ENCODE measurements at places on chromosomes 2 and 18.

GRCh38 chr2:195891081-195891480 is 177.6 kb downstream of the DNAH7 start:
- DNase-seq: no peak

DNA sequence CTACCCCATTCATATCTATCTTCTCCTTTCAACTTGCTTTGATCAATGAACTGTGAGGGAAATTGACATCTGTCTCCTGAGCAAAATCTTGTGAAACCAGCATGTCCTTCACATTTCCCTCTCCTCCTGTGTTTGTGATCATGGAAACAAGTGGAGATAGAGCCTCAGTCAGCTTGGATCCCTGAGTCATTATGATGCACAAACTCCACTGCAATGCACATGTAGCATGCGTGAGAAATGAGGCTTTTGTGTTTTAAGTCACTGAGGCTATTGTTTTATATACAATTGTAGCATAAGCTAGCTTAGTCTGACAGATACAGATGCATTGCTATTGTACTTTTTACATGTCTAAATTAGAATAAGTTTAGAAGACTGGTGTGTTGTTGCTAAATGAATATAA is 85.2 kb upstream of the HNMT start:
- DNase-seq: no peak

GRCh38 chr2:118119761-118120400 is 31.6 kb downstream of the INSIG2 start:
- DNase-seq: no peak

GRCh38 chr2:54149638-54150441 is 34.4 kb downstream of the ACYP2 start:
- no peak for DNase-seq

GRCh38 chr2:175310813-175311504 is 129.4 kb upstream of the ATP5MC3 start:
- DNase-seq: no peak

- DNase-seq: no peak
Observed at GRCh38 chr2:238285653-238286082, 2.7 kb downstream of the PER2 start.

- DNase-seq: no peak
Observed at GRCh38 chr18:64409511-64409910, 260.6 kb upstream of the LINC00305 start.

DNA sequence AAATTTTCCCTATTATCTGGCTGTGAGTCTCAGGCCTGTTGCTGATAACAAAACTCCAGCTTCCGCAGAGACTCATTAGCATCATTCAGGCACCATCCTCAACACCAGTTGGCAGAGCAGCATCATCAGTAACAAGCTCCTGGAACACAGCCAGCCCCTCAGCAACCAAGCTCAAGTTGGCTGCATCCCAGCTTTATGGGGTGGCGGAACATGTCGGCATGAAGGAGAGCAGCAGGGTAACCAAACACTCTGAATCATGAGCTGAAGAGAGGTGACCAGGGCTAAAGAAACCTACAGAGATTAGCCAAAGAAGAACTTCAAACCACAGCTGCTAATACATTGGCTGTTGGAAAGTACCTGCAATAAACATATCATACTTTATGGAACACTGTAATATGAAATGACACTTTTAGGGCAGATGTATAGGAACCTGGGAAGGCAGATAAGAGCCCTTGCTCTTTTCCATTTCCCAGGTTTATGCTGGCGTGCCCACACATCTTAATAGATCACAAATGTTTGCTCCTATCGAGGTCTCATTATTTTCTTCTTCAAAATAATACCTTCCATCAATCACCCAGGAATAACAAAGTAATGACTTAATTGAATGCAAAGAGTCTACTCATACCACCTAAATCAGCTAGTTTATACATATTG is 63.8 kb downstream of the PDE11A start:
- DNase-seq: peak; percentile 96

DNA sequence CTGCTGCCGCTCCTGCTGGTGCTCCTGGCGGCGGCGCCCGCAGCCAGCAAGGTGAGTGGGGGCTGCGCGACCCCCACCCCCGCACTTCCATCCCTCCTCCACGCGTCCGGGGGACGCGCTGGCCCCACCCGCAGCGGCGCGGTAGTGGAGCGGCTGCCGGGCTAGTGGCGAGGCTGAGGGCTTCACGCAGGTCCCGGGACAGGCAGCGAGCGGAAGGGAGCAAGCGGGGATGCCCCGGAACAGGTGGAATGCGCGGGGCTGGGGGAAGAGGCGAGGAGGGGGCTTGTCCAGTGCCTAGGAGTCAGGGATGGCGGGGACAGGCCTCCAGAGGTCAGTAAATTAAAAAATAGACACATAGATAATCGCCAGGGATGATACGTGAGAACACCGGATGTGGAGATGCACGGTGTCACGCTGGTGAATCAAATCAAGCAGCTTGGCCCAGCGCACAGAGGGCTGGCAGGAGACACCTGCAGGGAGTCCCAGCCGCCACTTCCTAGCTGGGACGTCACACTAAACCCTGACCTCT is 403 bp downstream of the COL4A3 start:
- DNase-seq: no peak

- DNase-seq: no peak
Observed at GRCh38 chr2:171080607-171081006, 80.1 kb downstream of the TLK1 start.

- no peak for DNase-seq
Observed at GRCh38 chr2:84454581-84454980, 4.5 kb downstream of the SUCLG1 start.

- no peak for DNase-seq
Observed at GRCh38 chr2:28403370-28403956, 10.8 kb downstream of the FOSL2 start.

DNA sequence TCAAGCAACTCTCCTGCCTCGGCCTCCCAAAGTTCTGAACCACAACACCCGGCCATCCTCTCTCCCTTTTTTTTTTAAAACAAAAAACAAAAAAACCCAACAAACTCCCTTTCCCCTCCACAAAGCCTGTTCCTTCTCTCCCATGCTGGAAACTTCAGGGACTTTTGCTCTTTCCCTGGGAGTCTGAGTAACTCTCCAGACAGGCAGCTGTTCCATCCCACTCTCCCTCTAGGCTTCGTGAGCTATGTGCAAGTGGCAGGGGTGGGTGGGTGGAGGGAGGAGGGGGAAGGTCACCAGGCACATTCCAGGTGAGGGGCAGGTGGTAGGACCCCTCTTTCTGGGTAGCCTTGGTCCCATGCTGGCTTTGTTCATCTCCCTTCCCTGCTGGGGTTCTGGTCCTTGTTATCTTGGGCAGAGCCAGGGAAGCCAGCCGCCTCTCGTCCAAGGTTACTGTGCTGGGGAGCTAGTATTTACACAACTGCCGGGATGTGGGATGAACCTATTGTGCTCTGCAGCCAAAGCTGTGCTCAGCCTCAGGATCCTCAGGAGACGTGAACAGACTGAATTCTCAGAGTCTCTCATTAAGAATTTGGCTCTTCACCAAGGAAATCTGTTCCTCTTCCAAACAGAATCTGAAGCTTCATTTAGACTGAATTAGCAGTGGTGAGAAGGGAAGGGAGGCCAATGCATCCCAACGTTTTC is 106.9 kb downstream of the LIPG start:
- DNase-seq: peak; percentile 38

DNA sequence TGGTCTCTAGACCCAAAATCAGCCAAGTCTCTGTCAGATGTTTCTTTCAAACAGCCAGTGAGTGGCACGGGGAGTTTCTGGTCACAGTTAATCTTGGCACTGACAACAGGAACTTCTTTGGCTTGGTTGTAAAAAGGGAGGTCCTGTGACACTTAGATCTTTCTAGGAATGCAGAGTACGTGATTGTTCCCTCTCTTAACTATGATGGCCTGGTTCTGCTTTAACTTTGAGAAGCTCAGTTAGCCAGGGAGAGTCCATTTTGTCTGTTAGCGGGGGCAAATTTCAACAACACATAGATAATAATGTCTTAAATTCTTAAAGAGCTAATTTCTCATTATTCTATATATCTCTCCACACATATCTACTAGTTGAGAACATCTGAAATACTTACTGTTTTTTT is 344.5 kb upstream of the LRRTM4 start:
- DNase-seq: no peak

DNA sequence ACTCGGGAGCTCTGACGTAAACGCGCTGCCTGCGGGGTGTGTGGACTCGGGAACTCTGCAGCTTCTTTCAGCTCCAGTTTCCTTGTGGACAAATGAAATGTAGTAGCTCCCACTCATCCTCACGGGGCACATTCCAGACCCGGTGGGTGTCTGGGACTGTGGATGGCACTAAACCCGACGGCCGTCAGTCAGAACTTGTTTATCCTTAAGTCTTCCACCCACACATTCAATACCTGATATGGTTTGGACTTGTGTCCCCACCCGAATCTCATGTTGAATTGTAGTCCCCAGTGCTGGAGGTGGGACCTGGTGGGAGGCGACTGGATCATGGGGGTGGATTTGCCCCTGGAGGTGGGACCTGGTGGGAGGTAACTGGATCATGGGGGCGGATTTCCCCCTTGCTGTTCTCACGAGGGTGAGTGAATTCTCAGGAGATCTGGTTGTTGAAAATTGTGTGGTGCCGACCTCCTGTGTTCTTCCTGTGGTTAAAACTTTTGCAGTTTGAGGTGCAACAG is 81.2 kb upstream of the SNTG2 start:
- no peak for DNase-seq

DNA sequence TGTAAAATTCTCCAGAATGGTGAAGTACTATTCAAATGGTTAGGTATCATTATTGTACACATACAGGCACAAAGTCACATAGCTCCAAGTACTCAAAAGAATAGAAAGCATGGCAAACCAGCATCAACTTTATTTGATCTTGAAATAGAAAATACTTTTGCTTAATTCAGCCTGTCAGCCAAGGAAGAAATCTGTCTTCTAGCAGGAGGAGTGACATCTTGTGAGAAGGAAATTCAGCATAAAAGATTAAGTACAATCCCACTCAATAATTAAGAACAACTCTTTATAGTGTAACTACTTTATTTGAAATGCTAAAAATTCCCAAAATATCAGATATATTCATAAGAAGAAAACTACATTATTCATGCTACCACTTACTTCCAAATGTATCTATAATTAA is 15.8 kb downstream of the DNAJC27 start:
- DNase-seq: no peak

DNA sequence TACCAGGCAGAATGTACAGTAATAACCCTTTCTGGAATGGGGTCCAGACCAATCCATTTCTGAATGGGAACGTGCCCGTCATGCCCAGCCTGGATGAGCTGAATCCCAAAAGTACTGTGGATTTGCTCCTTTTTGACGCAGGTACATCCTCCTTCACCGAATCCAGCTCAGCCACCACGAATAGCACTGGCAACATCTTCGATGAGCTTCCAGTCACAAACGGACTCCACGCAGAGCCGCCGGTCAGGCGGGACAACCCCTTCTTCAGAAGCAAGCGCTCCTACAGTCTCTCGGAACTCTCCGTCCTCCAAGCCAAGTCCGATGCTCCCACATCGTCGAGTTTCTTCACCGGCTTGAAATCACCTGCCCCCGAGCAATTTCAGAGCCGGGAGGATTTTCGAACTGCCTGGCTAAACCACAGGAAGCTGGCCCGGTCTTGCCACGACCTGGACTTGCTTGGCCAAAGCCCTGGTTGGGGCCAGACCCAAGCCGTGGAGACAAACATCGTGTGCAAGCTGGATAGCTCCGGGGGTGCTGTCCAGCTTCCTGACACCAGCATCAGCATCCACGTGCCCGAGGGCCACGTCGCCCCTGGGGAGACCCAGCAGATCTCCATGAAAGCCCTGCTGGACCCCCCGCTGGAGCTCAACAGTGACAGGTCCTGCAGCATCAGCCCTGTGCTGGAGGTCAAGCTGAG is 89.6 kb downstream of the SH3BP4 start:
- DNase-seq: no peak

GRCh38 chr2:165122521-165122920 is 81.3 kb downstream of the SCN3A start:
- DNase-seq: no peak

DNA sequence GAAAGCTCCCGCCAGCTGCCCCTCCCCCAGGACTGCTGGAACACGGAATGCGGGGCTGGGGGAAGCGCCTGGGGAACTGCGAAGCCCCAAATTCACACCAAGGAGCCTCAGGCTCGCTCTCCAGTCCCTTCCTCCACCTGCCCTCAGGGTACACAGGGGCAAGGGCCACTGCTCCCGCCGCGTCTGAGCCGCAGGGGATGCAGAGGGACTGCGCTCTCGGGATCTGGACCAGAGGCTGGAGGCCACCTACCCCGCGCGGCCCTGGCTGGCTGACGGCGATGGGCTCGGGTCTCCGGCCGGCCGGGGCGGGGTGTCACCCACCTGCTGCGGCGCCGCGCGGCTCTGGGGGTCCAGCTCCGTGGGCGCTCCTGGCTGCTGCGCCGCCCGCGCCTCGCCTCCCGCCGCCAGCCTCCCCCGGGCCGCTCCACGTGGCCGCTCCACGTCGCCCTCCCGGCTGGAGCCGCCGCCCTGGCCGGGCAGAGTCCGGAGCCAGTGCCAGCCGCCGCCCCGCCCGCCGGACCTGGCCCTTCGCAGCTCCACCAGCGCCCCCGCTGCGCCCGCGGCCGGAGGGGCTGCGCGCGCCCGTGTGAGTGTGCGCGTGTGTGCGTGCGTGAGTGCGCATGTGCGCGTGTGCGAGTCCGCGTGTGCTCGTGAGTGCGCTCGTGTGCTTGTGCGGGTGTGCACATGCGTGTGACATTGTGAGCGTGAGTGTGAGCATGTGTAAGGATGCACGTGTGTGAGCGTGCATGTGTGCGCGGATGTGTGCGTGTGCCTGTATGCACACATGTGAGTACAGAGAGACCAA is at the start of gene CGREF1:
TSS of gene CGREF1 (minus strand) at position 604 of the 805 bp plus-strand sequence. CDS start 14,762 bp downstream, outside the sequence.
- no peak for DNase-seq

DNA sequence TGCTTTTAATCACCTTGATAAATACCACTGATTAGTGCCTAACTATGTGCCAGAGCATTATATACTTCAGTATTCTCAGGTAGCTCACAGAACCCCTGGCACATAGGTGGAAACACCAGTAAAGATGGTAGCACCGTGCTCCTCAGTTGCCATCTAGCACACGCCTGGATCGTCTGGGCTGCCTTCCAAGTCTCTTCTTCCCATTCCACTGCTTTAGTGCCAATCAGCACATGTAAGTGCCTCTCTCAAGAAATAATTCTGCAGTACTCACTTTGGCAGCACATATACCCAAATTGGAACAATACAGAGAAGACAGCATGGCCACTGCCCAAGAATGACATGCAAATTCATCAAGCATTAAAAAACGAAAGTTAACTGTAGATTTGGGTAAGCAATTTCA is 13.0 kb downstream of the POLR2D start:
- no peak for DNase-seq

- DNase-seq: no peak
Observed at GRCh38 chr2:230230087-230230486, 4.6 kb downstream of the SP140 start.

DNA sequence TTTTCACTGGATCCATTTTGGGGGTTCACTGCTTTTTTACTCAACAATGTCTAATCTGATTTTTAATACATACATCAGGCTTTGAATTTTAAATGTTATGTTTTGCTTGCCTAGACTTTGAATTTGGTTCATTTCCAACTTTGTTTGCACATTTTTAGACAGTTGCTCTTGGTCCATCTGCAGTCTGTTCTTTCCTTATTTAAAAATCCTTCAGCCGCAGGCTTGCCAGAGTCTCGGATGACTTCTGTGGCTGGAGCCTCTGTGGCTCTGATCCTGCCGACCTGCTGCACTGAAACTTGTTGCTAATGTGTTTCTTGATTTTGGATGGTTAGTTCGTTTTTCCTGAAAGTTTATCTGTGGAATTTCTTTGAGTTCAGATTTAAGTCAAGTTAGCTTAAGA is 172.0 kb upstream of the ALKAL2 start:
- DNase-seq: no peak
